ACHN (cell line): ENCODE measurements at places on chromosomes 5 and 9.

DNA sequence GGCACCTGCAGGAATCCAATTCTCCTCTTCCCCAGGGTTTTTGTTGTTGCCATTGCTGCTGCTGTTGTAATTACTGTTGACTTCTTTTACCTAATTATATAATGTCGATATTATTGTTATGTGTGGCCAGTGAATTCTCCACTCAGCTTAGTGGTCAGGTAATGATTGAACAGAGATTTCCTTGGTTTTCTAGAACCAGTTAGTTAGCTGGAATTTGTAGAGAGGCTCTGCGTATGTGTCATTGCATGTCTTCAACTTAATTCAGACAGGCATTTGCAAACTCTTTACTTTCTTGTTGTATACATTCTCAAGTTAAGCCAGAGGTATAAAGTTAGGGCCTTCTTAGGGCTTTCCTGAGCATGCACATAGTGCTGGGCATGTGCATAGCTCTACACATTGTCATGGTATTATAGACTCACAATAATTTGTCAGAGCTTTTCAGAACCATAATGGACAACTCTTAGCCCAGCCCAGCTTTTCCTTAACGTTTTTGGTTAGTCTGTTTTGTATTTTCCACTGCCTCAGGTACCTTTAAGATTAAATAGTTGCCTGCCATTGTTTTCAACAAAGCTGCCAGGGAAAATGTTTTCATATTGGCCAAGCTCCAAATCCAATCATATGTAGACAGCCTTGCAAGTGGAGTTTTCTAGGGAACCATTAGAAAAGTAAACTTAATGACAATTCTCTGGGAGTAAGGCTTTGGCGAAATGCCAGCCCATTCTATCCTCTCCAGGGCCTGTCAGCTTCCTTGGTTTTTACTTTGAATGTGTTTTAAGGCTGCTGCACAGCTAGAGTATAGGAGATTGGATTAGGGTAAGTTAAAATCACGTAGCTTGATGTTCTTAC is 68.1 kb downstream of the UBE2R2 start:
- DNase-seq, result peak; percentile 62

GRCh38 chr9:98994172-98995058 is 50.7 kb downstream of the COL15A1 start:
- DNase-seq, result no peak

DNA sequence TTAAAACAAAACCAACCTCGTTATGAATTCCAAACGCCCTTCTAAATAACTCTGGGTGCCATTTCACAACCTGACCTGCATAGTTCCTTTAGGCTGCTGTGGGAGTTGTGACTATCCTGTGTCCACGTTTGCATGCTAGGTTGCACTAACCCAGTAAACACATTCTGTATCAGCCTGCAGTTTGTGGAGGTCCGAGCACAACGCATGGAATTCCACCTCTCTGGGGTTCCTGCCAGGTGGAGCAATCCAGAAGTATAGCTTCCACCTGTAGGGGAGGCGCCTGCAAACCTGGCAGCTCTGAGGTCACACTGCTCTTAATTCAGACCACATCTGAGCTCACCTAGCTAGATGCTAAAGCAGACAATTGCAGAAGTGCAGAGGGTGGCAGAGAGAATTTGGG is 57.2 kb downstream of the MARCHF3 start:
- DNase-seq, result no peak

GRCh38 chr5:163773226-163773625 is 267.8 kb downstream of the MAT2B start:
- no peak for DNase-seq

DNA sequence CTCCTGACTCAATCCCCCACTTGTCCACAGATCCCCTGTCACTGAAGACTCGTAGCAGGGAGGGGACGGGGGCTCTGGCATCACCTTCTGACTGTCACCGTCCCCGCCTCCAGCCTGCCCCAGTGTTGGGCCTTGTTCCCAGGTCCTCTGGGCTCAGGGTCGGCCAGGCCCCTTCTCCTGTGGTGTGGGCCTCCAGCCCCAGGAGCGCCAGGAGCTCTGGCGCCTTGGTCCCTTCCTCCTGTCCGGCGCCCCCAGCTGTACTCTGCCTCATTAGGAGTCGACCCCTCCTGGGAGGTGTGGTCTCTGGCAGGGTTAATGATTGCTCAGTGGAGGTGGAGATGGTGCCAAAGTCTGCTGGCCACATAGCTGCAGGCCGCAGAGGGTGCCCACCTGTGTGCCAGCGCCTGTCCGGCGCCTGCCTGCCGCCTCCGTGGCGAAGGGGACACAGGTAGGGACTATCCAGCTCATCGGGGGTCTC is at the start of gene CDHR2:
Gene CDHR2, plus strand, starts transcription at position 376 of the 478 bp plus-strand sequence. CDS start 16,011 bp downstream, outside the sequence.
- no peak for DNase-seq

GRCh38 chr5:106019261-106019660 is 1651.5 kb downstream of the EFNA5 start:
- DNase-seq, result no peak

DNA sequence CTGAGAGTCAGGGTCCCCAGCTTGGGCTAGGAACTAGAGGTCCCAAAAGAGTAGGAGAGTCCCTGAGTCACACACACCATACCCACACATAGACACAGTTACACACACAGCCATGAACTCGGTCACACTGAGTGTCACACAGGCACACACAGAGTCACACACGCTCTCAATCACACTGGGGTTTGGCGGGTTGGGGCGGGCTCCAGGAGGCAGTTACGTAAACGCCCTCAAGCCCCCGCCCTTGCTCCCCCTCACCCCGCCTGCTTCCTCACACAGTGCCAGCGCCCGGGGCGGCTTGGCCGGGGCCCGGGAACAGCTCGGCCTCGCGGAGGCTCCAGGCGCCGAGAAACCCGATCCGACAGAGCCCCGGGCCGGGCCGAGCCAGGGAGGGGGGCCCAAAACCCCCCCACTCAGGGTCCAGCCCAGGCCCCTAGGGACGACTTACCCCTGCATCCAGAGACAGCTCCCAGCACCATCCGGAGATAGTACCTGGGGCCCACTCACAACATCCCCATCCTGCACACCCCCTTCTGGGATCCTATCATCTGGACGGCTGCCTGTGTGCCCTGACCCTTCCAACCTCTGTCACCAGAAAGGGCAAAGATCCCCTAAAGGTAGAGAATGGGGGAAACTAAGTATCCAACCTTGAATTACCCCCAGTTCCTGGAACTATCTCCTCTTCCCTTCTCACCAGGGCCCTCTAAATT is 3.5 kb upstream of the CNTFR start:
- DNase-seq, result no peak

DNA sequence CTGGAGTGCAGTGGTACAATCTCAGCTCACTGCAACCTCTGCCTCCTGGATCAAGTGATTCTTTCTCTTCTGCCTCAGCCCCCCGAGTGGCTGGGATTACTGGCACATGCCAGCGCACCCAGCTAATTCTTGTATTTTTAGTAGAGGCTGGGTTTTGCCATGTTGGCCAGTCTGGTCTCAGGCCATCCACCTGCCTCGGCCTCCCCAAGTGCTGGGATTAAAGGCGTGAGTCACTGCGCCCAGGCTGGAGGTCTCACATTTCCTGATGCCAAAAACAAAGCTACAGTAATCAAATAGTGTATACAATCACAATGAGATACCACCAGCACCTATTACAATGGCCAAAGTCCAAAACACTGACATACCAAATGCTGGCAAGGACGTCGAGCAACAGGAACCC is 51.1 kb downstream of the TTLL11 start:
- no peak for DNase-seq

DNA sequence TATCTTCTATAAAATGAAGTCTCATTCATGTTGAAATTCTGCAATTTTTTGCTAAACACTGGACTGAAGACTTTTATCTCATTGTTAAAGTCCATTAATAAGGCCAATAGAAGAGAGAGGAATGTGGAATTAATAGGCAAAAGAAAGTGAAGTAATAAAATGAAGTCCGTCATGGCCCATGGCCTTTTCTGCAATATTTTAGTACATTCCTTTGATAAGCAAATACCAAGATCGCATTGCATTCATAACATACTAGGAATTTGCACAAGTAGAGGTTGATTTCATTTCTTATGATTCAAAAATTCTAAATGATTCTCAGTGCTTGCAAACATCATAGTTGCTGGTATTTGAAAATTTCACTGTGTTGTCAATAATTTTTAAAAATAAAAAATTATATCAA is 664.0 kb downstream of the NR2F1-AS1 start:
- DNase-seq, result no peak

DNA sequence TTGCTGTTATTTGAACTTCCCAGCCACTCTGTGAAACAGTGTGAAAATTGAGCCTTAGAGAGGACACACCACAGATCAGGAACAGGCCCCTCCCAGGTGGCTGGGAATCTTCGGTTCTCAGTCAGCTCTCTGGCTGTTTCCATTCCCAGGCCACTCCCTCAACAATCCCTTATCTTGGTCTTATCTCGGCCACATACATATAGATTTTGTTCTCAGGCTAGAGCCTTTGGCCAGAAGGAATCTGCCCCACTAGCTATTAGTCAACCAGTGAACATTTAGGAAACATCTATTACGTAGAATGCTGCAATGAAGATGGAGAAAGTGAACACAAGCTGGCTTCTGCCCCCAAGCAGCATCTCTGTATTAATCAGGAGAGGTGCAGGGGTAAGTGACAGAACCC is 21.0 kb upstream of the WWC1 start:
- no peak for DNase-seq

- no peak for DNase-seq
These were observed 186.0 kb downstream of the TENT4A start for GRCh38 chr5:6899221-6899620.

GRCh38 chr5:125814119-125814518 is 609.1 kb upstream of the GRAMD2B start:
- no peak for DNase-seq

- peak; percentile 41 for DNase-seq
These were observed 1.3 kb downstream of the SDHA start for GRCh38 chr5:219460-219863.

DNA sequence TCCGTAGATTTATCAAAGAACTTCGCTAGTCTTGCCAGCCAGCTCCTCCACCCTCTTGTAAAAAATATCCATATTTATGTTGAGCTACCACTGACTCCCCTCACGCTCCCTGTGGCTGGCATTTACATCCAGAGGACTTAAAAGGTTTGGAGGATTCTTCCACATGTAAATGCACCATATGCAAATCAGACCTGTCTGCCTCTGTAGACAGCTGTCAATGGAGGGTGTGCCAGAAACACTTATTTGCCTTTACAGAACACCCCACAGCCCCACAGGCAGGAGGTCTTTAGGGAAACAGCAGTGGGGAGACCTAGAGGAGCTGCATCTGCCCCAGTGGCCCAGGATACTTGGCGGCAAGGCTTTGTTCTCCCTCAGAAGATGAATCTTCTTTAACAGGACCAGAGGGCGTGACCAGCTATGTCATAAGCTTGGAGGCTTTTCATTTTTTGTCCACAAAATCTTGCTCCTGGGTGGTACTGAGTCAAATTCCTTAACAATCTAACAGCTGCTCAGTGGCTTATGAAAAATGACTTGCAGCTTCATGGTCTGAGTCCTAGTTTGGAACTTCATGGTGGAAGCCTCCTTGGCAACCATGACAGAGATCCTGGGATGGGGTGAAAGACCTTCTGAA is 535.8 kb downstream of the EBF1 start:
- DNase-seq, result no peak

GRCh38 chr5:174844971-174845370 is 120.6 kb downstream of the MSX2 start:
- DNase-seq, result no peak

DNA sequence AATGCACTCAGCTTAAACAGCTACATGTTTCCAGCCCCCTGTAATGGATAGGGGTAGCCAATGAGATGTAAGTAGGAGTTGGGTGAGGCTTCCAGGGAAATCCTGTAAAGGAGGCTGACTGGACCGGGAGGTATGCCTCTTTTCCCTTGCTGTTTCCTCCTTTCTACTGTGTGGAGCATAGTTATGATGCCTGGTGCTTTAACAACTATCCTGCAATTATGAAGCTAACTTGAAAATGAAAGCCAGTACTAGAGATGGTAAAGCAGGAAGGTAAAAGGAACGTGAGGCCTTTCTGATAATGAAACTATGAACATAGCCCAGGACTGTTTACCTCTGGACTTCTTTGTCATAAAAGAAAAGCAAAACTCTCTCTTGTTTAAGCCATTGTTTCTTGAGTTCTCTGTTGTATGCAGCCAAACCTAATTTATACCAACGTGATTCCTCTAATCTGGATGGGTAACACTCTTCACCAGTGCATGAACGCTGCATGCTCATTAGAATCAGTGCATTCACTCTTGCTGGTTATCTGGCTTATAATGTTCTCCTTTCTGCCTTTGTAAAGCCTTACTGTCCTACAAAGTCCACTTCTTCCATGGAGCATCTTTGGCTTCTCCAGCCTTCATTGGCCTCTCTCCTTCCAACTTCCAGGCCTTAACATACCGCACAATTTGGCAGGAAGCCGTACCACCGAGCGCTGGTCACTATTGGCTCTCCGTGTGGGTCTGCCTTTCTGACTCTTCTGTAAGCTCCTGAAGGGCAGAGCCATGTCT is 8.3 kb upstream of the ARHGEF28 start:
- DNase-seq, result no peak

- DNase-seq, result no peak
These were observed 136.5 kb upstream of the PITX1 start for GRCh38 chr5:135170500-135170899.

- no peak for DNase-seq
These were observed 179.3 kb downstream of the NR2F1-AS1 start for GRCh38 chr5:93401634-93402213.

DNA sequence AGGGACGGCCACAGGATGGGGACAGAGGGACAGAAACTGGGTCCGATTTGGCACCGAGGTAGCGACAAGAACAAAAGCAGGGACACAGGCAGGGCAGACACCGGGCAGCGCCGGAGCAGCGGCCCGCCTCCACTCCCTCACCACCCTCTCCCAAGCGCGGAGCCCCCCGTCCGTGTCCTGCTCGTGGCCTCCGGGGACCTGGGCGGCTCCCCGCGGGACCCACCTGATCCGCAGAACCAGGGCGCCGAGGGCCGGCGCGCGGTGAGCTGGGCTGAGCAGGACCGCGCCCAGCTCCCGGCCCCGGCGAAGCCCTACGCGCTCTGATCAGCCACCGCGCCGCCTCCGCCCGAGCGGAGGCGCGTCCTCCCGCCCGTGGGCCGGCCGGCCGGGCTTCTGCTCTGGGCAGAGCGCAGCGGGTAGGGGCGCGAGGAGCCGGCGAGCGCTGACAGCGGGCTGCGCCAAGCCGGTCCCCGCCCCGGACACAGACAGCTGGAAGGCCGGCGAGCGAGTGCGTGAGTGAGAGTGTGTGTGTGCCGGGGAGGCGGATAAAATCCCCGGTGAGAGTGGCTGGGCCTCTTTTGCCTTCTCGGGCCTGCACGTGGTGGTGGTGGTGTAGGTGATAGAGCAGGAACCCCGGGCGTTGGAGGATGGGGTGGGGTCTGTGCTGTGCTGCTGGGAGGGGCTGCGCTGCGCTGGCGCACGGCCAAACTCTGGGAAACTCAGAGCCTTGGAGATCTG is at the start of gene GGTA1:
Gene GGTA1, minus strand, starts transcription at position 418 of the 738 bp plus-strand sequence. CDS start 31,922 bp downstream, outside the sequence.
- peak; percentile 8 for DNase-seq

GRCh38 chr9:31697956-31698355 is 686.5 kb upstream of the ACO1 start:
- no peak for DNase-seq

GRCh38 chr9:118561051-118561450 is 808.2 kb downstream of the BRINP1 start:
- no peak for DNase-seq

- no peak for DNase-seq
These were observed 105.3 kb downstream of the KCNN2 start for GRCh38 chr5:114467171-114467570.

- DNase-seq, result no peak
These were observed 3.0 kb downstream of the FRRS1L start for GRCh38 chr9:109164042-109164441.
